ENCODE measurements at places on chromosomes 2 and 18.

- DNase-seq = no peak
These were observed 141.6 kb upstream of the CYP1B1 start for GRCh38 chr2:38217401-38218188.

DNA sequence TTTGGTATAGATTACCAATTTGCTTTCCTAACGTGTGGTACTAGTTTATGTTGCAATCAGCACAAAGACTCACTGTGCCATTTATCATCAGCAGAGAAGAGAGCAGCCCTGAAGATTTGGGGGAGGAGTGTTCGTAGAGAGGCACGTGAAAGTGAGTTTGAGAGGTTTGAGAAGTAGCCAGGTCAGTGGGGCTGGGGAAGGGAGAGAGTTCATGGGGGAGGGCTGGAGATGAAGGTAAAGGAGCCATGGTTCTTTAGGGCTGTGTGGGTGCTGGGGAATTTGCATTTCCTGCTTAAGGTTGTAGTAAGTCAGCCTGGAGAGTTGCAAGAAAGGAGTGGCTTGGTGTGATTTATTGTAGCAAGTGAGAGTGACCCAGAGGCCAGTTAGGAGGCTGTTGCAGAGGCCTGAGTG lies 172.1 kb downstream of the NEDD4L start:
- DNase-seq = no peak

GRCh38 chr2:67792681-67793091 lies 270.1 kb downstream of the C1D start:
- DNase-seq = no peak

- DNase-seq = no peak
These were observed 135.7 kb downstream of the THADA start for GRCh38 chr2:43460174-43460546.

- no peak for DNase-seq
These were observed 565.6 kb downstream of the TMEM182 start for GRCh38 chr2:103327386-103327785.

GRCh38 chr2:165634855-165635254 lies 159.2 kb downstream of the GALNT3 start:
- no peak for DNase-seq

DNA sequence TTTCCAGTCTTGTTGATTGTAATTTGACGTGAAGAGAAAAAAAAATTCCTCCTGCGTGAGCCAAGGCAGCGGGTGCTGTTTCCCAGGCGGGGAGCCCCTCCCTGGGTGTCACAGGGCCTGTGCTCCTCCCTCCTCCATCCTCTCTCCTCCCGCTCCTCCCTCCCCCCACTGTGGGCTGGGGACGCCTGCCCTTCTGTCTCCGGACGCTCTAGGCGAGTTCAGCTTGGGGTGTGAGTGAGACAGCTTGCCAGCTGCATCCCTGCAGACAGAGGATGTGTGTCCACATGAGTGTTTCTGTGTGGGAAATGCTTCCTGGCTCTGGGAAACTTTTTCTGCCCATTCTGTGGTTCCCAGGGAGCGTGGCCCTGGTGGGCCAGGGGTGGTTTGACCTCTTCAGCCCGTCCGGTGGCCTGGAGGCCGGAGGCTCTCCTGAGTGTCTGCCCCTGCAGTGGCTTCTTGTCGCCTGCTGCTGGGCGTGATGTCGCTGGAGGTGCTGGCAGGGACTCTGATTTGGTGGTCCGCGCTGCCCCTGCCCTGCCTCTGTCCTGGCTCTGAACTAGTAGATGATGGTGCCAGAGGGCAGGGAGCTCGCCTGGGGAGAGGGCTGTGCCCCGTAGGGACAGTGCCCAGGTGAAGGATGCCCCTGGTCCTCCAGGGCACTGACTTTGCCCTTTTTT lies 96.4 kb downstream of the USP40 start:
- DNase-seq = no peak

DNA sequence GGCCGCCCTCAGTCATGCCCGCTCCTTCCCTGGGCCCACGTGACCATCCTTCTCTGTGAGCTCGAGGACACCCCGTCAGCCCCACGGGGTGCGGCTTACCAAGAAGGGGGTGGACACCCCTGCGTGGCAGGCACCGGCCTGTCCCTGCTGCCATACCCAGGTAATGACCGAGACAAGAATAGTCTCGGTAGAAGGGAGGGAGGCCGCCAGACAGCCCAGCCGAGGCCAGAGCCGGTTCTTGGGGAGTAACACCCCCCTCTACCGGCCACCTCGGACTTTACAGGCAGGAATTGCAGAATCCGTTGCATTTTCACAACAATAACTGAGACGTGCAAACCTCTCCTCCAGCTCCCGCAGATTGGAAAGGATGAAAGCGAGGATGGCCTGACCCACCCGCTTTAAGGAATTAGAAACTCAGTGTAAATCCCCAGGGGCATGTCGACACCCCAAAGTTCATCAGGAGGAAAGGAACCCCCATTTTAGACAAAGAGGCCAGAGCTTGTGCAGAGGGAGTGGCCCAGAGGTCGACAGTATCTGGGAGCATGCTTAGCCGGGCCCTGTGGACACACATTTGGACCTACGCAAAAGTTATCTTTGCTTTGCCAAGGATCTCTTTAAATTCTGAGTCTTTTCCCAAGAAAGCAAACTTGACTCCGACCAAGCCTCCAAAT lies 60.1 kb upstream of the GLI2 start:
- peak; percentile 25 for DNase-seq

DNA sequence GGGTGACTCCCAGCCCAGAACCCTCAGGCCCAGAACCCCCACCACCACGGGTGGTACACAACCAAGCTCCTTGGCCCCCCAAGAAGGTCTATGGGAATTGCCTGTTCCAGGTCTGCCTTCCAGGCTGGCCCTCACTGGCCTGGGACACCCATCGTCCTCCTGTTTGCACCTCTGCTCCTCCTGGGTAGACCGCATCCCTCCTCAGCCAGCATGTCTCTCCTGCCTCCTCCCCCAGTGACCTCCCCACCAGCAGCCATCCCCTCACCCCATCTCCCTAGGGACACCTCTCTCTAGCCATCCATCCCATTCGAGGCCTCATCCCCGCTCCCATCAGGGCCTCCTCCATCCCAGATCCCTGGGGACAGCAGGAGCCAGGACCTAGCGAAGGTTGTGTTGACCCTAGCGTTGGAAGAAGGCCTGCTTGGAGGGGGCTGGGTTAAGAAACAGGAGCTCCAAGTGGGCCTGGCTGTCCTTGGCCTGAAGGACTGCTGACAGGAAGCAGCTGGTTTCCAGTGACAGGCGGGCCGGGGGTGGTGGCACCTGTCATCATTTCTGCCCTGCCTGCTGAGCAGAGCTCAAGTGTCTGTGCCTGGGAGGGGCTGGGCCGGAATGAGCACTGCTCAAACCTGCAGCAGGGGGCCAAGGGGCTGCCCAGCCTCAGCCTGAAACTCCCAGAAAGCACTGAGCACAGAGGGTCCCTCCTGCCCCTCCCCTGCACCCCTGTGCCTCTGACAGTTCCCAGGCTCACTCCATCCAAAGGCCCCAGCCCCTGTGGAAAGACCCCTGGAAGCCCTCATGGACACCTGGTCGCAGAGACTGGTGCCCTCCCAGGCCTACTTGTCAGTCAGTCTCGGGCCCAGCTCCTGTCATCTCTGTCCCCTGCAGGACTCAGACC lies 96.0 kb upstream of the OTOS start:
- no peak for DNase-seq
